ENCODE measurements at places on chromosomes 7 and 10. TPM values are rescaled to one million over a fixed set of nuclear protein-coding genes. Genes with fewer than 3 reads are reported as not detected.

DNA sequence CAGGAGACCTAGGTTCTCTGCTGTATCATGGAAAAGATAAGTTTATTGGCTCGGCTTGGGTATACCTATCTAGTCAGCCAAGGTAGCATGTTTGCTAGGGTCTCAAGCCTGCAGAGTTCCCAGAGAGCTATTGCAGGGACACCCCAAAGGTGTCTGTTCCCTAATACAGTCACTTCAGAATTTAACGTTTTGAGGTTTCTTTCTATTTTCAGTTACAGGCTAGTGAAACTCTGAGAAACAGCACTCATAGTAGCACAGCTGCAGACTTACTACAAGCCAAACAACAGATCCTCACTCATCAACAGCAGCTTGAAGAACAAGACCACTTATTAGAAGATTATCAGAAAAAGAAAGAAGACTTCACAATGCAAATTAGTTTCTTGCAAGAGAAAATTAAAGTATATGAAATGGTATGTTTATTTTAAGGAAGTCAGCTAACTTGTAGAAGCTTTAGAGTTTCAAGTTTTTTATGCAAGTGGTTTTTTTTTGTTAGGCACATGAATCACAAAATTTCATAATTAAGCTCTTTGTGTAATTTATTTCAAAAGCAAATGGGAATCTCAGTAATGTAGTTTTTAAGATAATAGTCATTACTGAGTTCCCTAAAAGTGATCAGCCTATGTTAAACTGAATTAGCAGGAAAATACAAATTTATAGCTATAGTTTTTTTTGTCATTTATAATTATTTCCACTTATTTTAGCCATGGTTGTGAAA, 54.9 kb downstream of the AKAP9 start:
- DNase-seq = no peak

- DNase-seq = no peak
Observed at GRCh38 chr10:23692736-23693135, 253.9 kb downstream of the OTUD1 start.

MBL2 gene
- total RNA-seq = not detected

DNA sequence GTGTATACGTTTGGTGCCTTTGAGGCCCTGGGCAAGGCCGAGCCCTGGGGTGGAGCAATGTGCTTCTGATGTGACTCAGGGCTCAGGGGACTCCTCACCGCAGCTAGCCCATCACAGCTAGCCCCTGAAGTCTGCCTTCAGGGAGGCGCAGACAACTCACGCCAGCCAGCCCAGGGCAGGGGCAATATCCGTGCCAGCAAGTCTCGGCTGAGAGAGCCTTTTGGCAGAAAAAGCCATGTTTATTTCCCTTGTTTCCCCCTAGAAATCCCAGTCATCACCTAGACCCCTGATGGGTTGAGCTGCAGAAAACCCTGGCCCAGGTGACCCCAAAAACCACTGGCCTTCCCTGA, 90.4 kb downstream of the CHST15 start:
- no peak for DNase-seq

Data from mesothelial cell of epicardium (in vitro differentiated cells).